ENCODE measurements at places on chromosomes 6 and 20. TPM values are rescaled to one million over a fixed set of nuclear protein-coding genes. Genes with fewer than 3 reads are reported as not detected.

GRCh38 chr6:139533573-139534471 lies 159.4 kb upstream of the CITED2 start:
- no peak overlapping the region for H3K4me3 ChIP-seq
- H3K4me1 ChIP-seq: no peaks in the 10 kb centered on the region
- peak overlapping the region; percentile 81 for H3K27ac ChIP-seq
- peak; percentile 79 for DNase-seq
- no peaks in the 10 kb centered on the region for H3K36me3 ChIP-seq

The RIMS4 gene
- polyA plus RNA-seq: not detected

DNA sequence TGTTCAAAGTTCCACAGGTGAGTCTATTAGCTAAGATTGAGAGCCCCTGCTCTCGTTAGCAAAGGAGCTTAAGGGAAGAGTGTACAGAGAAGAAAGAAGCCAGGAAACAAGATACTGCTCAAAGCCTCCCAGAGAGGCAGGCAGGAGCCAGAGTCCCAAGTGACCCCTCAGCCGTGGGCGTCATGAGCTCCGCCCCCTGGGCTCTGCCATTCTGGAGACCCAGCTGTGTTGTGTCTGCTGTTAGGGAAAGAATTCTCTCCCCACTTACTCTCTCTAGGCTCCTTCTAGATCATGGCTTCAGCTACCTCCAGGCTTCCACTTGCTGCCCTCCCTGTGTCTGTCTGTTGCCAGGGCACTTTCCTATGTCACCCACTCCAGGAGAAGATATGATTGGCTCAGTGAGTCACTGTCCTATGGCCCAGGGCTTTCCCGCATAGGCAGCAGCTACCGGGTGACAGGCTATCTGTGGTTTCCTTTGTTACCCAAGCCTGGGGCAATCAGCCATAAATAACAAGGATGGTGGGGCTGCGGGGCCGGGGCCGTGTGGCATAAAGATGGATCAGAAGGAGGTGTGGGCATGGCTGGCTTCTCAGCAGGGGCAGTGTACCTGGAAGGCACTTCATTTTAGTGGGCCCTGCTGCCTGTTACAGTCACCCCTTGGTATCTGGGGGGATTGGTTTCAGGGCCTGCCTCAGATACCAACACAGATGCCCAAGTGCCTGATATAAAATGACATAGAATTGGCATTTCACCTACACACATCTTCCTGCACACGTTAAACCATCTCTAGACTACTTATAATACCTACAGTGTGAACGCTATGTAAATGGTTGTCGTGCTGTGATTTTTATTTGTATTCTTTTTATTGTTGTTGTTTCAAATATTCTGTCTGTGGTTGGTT lies 118.9 kb downstream of the ARMC2 start:
- no peaks in the 10 kb centered on the region for H3K27me3 ChIP-seq
- no peak overlapping the region for H3K4me3 ChIP-seq
- no peaks in the 10 kb centered on the region for H3K36me3 ChIP-seq
- peak; percentile 34 for DNase-seq

DNA sequence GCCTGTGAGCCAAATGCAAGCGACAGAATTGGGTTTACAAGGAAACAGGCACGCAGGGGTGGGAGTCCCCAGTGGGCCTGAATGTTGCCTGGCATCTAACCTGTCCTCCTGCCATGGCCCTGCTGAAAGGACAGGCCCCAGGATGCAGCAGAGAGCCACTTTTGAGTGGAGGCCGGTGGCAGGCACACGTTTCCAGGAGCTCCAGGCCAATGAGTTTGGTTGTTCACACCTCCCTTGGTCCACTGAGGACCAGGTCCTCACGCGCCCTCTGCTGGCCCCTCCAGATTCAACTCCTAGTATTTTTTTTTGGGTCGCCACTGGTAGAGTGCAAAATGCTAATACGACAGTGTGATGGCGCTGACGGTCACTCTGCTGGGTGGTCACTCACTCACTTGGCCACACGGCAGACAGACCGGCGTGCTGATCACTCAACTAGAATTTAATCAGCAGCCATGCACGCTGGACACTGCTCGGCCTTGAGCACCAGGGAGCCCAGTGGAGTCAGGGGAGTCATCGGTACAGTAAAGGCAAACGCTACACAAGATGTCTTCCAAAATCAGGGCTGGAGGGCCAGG lies 81.7 kb upstream of the NFATC2 start:
- DNase-seq: peak; percentile 61
- peaks cover 4% of the 10 kb centered on the region for H3K4me1 ChIP-seq
- H3K4me3 ChIP-seq: no peak overlapping the region
- H3K36me3 ChIP-seq: no peaks in the 10 kb centered on the region
- H3K27ac ChIP-seq: no peak overlapping the region
- H3K27me3 ChIP-seq: no peaks in the 10 kb centered on the region

DNA sequence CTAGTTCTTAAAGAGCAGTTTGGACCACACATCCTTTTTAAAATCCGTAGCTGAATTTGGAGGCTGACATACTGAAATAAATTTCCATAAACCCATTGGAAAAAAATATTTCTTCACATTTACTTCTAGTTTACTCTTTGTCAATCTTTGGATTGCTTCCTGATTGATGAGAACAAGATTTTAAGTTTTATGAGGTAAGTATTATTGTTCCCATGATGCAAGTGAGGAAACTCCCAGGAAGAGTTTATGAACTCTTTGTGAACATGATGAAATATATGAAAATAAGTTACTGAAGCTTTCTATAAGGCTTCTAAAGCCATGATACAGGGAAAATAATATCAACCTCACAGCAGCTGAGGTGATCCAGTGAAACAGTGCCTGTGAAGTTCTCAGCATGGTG lies 320.0 kb downstream of the GJA1 start:
- H3K27me3 ChIP-seq: no peaks in the 10 kb centered on the region
- H3K4me1 ChIP-seq: no peaks in the 10 kb centered on the region
- no peak for DNase-seq
- no peak overlapping the region for H3K27ac ChIP-seq
- no peak overlapping the region for H3K4me3 ChIP-seq
- H3K36me3 ChIP-seq: no peaks in the 10 kb centered on the region

The ZNF337 gene
- 8.3 TPM for polyA plus RNA-seq

GRCh38 chr20:23356203-23356602 lies 5.6 kb downstream of the NXT1 start:
- no peaks in the 10 kb centered on the region for H3K27me3 ChIP-seq
- no peak for DNase-seq
- no peak overlapping the region for H3K4me3 ChIP-seq
- H3K27ac ChIP-seq: no peak overlapping the region
- no peaks in the 10 kb centered on the region for H3K36me3 ChIP-seq

GRCh38 chr20:32474967-32475811 lies 109.9 kb downstream of the NOL4L start:
- DNase-seq: peak; percentile 97
- H3K27ac ChIP-seq: peak overlapping the region; percentile 88
- H3K4me3 ChIP-seq: no peak overlapping the region

DNA sequence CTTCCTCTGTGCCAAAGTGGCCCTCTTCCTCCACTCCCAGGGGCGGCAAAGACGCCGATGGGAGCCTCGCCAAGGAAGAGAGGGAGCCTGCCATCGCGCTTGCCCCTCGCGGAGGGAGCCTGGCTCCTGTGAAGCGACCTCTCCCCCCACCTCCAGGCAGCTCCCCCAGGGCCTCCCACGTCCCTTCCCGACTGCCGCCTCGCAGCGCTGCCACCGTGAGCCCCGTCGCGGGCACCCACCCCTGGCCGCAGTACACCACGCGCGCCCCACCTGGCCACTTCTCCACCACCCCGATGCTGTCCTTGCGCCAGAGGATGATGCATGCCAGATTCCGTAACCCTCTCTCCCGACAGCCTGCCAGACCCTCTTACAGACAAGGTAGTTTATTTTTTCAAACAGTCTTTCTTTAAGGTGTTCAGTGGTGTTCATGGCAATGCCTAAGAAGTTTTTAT lies 64.9 kb downstream of the FNDC1 start:
- DNase-seq: no peak
- no peak overlapping the region for H3K27ac ChIP-seq
- no peaks in the 10 kb centered on the region for H3K36me3 ChIP-seq
- peaks cover 2% of the 10 kb centered on the region for H3K27me3 ChIP-seq

All from small intestine (tissue), 16 donors.